ENCODE measurements at places on chromosomes 5 and 9. TPM values are rescaled to one million over a fixed set of nuclear protein-coding genes. Genes with fewer than 3 reads are reported as not detected.

- peak within 1 kb of the TSS; percentile 78 for H3K4me3 ChIP-seq
- no peaks in the 10 kb centered on the region for H3K36me3 ChIP-seq
- no peaks in the 10 kb centered on the region for H3K27me3 ChIP-seq
- no peaks in the 10 kb centered on the region for H3K4me1 ChIP-seq
Measured at GRCh38 chr5:50666261-50667022, at the start of gene PARP8. Gene PARP8, plus strand, starts transcription at chr5:50666637. Its CDS starts 459 bp downstream, at chr5:50667096.

The ACOT12 gene
- not detected for total RNA-seq

DNA sequence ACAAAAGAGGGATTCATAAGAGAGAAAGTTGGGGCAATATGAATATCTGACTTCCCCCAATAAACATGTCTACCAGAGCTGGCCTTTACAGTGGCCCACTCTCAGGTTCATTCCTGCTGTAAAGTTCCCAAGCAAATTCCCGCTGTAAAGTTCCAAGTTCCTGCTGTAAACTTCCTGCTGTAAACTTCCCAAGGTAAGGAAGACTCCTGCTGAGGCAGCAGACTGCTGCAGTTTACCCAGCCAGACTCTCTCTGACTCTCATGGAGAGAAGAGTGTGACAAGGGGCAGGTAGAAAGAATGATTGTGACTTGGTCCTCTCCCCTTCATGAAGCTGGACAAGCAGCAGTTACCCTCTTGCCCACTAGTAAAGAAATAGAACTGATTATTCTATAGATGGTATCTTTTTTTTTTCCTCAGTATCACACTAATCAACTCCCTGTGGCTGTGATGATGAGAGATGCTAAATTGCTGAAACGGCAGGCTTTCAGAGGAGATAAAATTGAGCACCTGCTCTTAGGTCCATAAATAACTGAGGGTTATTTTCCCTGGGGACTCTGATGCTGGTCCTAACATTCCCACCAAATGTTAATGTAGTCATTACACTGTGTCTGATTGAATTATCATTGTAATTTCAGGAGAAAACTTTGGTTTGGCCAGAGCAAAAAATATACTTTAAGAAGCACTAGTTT lies 220.4 kb downstream of the PARP8 start:
- H3K4me3 ChIP-seq = no peak overlapping the region
- no peaks in the 10 kb centered on the region for H3K4me1 ChIP-seq
- H3K36me3 ChIP-seq = no peaks in the 10 kb centered on the region
- no peak overlapping the region for H3K27ac ChIP-seq
- no peak for DNase-seq

DNA sequence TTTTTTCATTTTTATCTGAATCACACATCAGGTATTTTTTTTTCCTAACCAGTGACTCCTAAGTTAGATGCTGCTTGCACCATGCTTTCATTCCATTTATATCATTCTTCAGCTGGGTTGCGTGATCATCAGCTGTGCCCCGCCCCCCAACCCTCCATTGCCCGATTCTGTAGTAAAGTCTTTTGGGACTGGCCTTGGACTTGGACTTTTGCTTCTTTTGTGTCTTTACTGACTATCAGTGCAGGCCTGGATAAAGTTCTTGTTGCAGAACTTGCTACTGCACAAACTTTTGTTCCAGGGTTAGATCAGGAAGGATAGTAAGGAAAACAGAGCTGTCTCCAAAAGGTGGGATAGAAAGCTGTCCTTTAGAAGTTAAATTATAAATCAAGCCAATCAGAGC lies 38.5 kb downstream of the SLC22A5 start:
- no peaks in the 10 kb centered on the region for H3K27me3 ChIP-seq
- no peaks in the 10 kb centered on the region for H3K36me3 ChIP-seq
- DNase-seq = no peak
- peak overlapping the region; percentile 99 for H3K27ac ChIP-seq
- H3K4me3 ChIP-seq = no peak overlapping the region
- peaks cover 10% of the 10 kb centered on the region for H3K4me1 ChIP-seq

DNA sequence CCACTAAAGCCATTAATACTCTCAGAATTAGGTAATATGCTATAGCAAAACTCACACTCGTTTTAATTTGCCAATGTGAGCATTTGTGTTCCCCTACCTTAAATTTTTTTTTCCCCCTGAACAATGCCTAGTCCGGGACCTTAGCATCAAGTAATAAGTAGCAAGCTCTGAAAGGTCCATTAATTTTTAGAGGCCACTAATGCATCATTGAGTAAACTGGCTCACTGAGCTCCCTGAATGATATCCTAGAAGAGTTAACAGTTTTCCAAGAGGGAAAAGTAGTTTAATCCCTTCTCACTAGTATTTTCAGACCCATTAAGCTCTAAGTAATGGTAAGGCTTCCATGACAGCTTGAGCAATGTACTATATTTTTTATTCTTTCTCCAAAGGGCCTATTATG lies 242.2 kb downstream of the MAT2B start:
- no peak overlapping the region for H3K4me3 ChIP-seq
- H3K27me3 ChIP-seq = no peaks in the 10 kb centered on the region
- no peak for DNase-seq
- H3K4me1 ChIP-seq = no peaks in the 10 kb centered on the region

The ADCY2 gene
- total RNA-seq = 4.9 TPM

The C8G gene
- total RNA-seq = not detected

- no peaks in the 10 kb centered on the region for H3K4me1 ChIP-seq
- no peak for DNase-seq
- H3K4me3 ChIP-seq = no peak overlapping the region
- H3K27me3 ChIP-seq = no peaks in the 10 kb centered on the region
Measured at GRCh38 chr9:95666096-95666784, 149.5 kb upstream of the PTCH1 start.

DNA sequence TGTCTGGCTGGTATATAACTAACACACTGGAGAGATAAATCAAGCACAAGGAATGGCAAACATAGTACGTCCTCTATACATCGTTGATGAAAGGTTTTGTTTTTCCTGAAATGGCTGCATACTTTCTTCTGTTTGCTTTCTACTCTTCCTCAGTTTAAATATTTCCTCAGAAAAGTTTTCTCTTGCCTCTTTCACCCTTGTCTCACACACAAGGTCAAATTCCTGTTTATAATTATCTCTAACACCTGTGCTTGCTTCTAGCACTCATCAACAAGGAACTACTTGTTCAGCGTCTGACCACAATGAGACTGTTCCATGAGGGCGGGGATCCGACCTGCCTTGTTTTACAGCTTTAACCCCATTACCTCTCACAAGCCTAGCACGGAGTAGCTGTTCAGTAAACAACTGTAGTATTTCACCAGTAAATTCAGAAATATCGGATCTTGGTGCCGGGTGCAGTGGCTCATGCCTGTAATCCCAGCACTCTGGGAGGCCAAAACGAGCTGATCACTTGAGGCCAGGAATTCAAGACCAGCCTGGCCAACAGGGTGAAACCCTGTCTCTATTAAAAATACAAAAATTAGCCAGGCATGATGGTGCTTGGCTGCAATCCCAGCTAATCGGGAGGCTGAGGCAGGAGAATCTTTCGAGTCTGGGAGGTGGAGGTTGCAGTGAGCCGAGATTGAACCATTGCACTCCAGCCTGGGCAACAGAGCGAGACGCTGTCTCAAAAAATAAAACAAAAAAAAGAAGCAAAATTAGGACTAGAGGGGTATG lies 37.0 kb downstream of the NR6A1 start:
- H3K36me3 ChIP-seq = no peaks in the 10 kb centered on the region
- no peak overlapping the region for H3K4me3 ChIP-seq
- DNase-seq = no peak

GRCh38 chr9:4600368-4600767 lies 61.7 kb upstream of the PLPP6 start:
- H3K4me3 ChIP-seq = no peak overlapping the region
- H3K4me1 ChIP-seq = no peaks in the 10 kb centered on the region
- H3K27me3 ChIP-seq = no peaks in the 10 kb centered on the region
- DNase-seq = no peak
- H3K36me3 ChIP-seq = no peaks in the 10 kb centered on the region

- peak; percentile 59 for DNase-seq
- H3K4me3 ChIP-seq = peak within 1 kb of the TSS; percentile 91
- H3K36me3 ChIP-seq = no peaks in the 10 kb centered on the region
Measured at GRCh38 chr5:154937718-154938466, at the start of gene GEMIN5. Gene GEMIN5, minus strand, starts transcription at chr5:154938211. Its CDS starts 78 bp downstream, at chr5:154938133.

GRCh38 chr9:96061293-96061987 lies 185.9 kb downstream of the ERCC6L2 start:
- H3K27ac ChIP-seq = no peak overlapping the region
- DNase-seq = no peak

The FGD3 gene
- 10.4 TPM for total RNA-seq

- H3K36me3 ChIP-seq = no peaks in the 10 kb centered on the region
- H3K27ac ChIP-seq = peak overlapping the region; percentile 86
- H3K4me3 ChIP-seq = peak overlapping the region; percentile 86
- no peak for DNase-seq
- no peaks in the 10 kb centered on the region for H3K27me3 ChIP-seq
Measured at GRCh38 chr9:128421482-128421996, 882 bp downstream of the CERCAM start.

The FBXO38 gene
- total RNA-seq = 67.5 TPM

GRCh38 chr5:112434641-112435040 lies 15.6 kb upstream of the EPB41L4A start:
- H3K27me3 ChIP-seq = no peaks in the 10 kb centered on the region
- H3K36me3 ChIP-seq = no peaks in the 10 kb centered on the region
- H3K4me3 ChIP-seq = no peak overlapping the region
- no peak overlapping the region for H3K27ac ChIP-seq

DNA sequence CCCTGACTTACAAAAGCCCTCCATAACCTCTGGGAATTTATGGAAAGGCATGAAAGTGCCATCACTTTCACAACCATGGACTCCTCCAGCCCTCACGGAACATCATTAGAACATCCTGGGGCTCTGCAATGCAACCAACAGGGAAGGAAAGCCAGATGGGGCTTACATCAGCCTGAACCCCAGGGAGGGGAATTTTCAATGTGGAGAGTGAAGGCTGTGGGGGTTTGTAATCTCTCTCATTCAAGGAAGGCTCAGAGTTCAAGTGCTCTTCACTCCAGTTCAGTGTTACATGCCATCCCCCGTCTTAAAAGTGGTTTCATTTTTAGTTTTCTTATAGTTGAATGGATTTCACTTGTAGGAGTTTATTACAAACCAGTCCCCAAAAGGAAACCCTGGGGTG lies 5.7 kb downstream of the SPRY4 start:
- H3K4me3 ChIP-seq = no peak overlapping the region
- peaks cover 17% of the 10 kb centered on the region for H3K4me1 ChIP-seq
- no peaks in the 10 kb centered on the region for H3K36me3 ChIP-seq
- no peak for DNase-seq
- peak overlapping the region; percentile 69 for H3K27ac ChIP-seq
- H3K27me3 ChIP-seq = no peaks in the 10 kb centered on the region

- peak overlapping the region; percentile 3 for H3K27ac ChIP-seq
- H3K36me3 ChIP-seq = no peaks in the 10 kb centered on the region
- no peak for DNase-seq
Measured at GRCh38 chr5:149073213-149073612, 10.4 kb upstream of the SH3TC2 start.

DNA sequence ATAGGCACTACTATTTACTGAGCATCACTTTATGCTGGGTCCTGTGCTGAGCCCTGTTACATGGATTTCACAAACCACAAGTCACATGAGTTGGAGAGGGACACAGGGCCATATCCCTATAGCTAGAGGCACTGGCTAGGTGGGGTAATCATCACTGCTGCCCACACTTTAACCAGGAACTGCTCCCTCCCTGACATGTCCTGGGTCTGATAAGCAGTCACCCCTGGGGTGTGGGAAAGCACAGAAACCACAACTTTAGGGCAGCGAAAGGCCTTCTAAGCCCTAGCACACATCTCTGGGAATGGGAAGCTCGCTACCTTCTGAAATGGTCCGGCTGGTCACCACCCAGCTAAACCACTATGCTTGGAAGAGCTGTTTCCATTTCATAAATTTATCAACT lies 15.0 kb downstream of the TBC1D2 start:
- no peaks in the 10 kb centered on the region for H3K4me1 ChIP-seq
- H3K27me3 ChIP-seq = no peaks in the 10 kb centered on the region
- no peaks in the 10 kb centered on the region for H3K36me3 ChIP-seq
- no peak overlapping the region for H3K27ac ChIP-seq
- no peak overlapping the region for H3K4me3 ChIP-seq

DNA sequence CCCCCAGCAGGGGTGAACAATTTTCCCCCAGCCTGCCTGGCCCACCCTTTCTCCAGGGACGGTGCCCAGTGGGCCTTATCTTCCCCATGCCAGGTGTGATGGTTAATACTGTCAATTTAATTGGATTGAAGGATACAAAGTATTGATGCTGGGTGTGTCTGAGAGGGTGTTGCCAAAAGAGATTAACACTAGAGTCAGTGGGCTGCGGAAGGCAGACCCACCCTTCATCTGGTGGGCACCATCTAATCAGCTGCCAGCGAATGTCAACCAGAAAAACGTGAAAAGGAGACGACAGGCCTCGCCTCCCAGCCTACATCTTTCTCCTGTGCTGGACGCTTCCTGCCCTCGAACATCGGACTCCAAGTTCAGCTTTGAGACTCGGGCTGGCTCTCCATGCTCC lies 5.6 kb upstream of the FUT7 start:
- H3K36me3 ChIP-seq = no peaks in the 10 kb centered on the region
- H3K27ac ChIP-seq = no peak overlapping the region
- DNase-seq = no peak
- peaks cover 7% of the 10 kb centered on the region for H3K4me1 ChIP-seq
- H3K27me3 ChIP-seq = no peaks in the 10 kb centered on the region

GRCh38 chr9:108442627-108443018 lies 413.2 kb downstream of the ACTL7B start:
- no peak overlapping the region for H3K4me3 ChIP-seq
- H3K27me3 ChIP-seq = no peaks in the 10 kb centered on the region
- H3K27ac ChIP-seq = peak overlapping the region; percentile 88
- no peak for DNase-seq
- H3K4me1 ChIP-seq = peaks cover 12% of the 10 kb centered on the region
- H3K36me3 ChIP-seq = no peaks in the 10 kb centered on the region

GRCh38 chr9:33081128-33081851 lies 4.8 kb upstream of the SMU1 start:
- no peaks in the 10 kb centered on the region for H3K36me3 ChIP-seq
- H3K27me3 ChIP-seq = no peaks in the 10 kb centered on the region
- H3K4me1 ChIP-seq = no peaks in the 10 kb centered on the region

The SMIM33 gene
- not detected for total RNA-seq

DNA sequence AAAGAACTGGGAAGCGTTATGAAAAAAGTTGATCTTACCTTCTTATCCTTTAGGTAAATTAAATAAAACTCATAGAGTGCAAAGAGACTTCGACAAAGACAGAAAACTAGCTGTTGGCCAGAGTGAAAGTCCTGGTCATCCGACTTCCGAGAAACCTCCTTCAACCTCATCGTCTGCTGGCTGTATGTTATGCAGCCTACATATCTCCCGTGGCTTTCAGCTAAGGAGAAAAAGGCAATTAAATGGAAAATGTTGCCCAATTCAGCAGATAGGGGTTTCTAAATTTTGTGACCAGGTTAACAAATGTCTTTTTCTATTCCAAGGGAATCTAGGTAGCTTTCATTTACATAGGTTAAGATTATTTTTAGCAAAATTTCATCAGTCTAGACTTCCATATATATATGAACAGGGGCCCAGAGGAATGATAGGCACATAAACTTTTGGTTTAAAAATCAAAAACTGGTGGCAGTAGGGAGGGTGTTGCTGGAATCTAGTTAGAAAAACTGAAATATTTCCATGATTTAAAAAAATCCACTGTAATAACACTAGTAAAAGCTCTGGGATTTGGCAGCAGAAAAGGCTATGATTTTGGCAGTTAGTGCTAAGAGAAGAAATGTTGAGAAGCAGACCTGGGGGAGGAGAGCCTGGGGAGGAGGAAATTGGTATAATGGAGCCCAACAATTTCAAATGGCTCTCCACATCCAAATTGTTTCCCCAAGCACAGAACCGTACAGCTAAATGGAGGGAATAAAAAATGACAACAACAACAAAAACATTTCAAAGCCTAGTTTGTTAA lies 32.1 kb downstream of the RAI14 start:
- no peaks in the 10 kb centered on the region for H3K36me3 ChIP-seq
- H3K27me3 ChIP-seq = no peaks in the 10 kb centered on the region
- no peak overlapping the region for H3K4me3 ChIP-seq
- H3K27ac ChIP-seq = no peak overlapping the region
- DNase-seq = no peak
- no peaks in the 10 kb centered on the region for H3K4me1 ChIP-seq

Measured in breast epithelium (tissue), 4 donors.